ENCODE measurements at places on chromosomes 12 and 14.

DNA sequence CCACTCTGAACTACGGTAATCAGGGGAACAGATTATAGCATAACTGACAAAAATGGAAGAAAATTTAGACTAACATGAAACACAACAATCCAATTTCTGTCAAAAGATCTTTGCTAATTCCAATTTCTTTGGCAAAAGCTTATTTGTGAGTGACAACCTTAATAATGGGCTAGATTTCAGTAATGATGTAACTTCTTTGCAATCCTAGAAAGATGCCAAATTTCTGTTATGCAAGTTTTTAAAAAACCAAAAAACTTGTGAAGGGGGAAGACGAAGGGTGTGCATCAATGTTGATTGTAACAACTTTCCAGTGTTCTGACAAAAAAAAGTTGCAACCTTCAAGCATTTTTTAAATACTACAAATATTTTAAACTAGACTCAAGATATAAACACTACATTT lies 59.9 kb downstream of the DICER1 start:
- no peak for DNase-seq

GRCh38 chr14:58641509-58641908 lies 3.7 kb downstream of the DACT1 start:
- DNase-seq = no peak

DNA sequence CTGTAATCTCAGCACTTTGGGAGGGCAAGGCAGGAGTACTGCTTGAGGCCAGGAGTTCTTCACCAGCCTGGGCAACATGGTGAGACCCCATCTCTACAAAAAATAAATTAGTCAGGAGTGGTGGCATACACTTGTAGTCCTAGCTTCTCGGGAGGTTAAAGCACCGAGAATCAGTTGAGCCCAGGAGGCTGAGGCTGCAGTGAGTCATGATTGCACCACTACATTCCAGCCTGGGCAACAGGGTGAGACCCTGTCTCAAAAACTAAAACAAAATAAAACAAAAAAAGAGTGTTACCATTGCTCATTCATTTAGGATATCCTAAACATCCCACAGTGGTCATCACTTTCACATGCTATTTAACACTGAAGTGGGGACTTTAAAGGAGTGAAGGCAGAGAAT lies 7.8 kb downstream of the NEK9 start:
- DNase-seq = no peak

GRCh38 chr12:132625731-132626430 lies 7.3 kb downstream of the P2RX2 start:
- no peak for DNase-seq

DNA sequence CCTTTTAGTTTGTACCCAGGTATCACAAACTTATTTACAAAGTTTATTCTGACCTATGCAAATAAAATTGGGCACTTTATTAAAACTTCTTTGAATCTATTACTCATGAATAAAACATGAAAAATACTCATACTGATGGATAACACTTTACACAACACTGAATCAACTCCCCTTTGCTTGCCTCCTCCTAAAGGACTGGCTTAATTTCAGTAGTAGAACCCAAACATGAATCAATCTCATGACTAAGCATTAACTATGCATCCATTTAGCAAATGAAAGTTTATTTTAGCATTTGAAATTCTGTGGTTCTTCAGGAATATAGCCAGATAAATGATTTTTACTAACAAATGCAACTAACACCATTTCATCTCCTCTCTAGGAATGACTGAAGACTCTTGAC lies 32.4 kb downstream of the DENND5B start:
- no peak for DNase-seq
